ENCODE measurements at places on chromosomes 12 and 14.

GRCh38 chr14:56119201-56119981, 1.2 kb downstream of the PELI2 start:
- H3K4me1 ChIP-seq: peaks cover 7% of the 10 kb centered on the region
- DNase-seq: peak; percentile 39
- H3K27me3 ChIP-seq: peaks cover 2% of the 10 kb centered on the region
- H3K36me3 ChIP-seq: no peaks in the 10 kb centered on the region
- no peak overlapping the region for H3K27ac ChIP-seq

DNA sequence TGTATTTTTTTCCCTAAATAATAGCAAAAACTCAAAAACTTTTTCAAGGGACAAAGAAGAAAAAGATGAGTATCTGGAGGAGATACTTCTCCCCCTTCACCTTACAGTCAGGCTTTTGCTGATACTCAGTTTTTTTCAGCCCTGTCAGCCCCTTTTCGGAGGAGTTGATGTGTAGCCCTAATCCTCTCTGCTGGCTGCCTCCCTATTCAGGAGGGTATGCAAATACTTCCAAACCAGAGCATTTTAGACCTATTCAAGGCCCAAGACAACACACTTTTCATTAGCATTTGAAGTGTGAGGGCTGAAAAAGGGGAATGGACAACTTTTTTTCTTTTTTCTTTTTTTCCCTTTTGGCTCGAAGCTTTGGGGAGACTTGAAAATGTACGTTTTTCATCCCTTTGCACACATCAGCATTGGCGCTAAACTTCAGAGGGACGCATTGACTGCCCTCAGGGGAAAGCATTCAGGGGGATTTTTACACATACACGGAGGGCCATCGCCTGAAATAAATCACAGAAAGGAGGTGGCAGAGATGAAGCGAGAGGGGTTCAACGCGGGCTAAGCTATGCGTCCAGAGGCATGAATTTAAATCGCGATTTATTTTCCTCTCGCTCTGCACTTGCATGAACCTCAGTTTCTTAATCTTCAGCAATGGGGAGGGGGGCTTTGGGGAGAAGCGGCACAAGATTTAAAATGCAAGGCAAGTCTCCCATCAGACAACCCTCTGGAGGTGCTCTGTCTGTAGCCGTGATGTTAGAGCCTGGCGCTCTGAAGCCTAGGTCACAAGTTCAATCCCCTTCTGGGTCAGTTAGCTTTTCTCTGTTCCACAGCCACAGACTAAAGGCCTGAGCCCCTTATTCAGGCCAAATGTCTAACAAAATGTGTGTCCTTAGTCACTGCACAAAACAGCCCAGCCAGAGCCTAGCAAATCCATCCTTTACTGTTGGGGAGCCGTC, 86.3 kb downstream of the ASCL1 start:
- no peak overlapping the region for H3K4me3 ChIP-seq
- H3K4me1 ChIP-seq: peaks cover 10% of the 10 kb centered on the region
- no peaks in the 10 kb centered on the region for H3K36me3 ChIP-seq
- peak; percentile 48 for DNase-seq
- H3K27ac ChIP-seq: no peak overlapping the region

DNA sequence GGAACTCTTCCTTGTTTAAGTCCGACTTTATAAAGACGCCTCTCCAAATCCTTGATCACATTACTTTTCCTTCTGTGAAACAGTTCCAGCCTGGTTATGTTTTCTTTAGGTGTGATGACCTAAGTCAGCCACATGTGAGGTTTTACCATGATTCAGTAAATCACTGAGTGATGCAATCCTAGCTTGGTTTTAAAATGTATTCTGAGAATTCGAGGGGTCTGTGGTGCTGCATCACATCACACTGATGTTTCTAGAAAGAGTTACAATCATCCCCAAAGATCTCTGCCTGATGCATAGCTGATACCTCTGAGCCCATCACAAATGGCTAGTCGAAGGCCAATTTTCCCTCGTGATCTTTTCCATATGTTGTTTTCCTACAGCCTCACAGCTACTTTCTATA, 152.7 kb downstream of the ANO2 start:
- H3K27ac ChIP-seq: no peak overlapping the region
- no peaks in the 10 kb centered on the region for H3K27me3 ChIP-seq
- no peaks in the 10 kb centered on the region for H3K36me3 ChIP-seq
- no peak overlapping the region for H3K4me3 ChIP-seq
- DNase-seq: no peak
- H3K4me1 ChIP-seq: peaks cover 6% of the 10 kb centered on the region

DNA sequence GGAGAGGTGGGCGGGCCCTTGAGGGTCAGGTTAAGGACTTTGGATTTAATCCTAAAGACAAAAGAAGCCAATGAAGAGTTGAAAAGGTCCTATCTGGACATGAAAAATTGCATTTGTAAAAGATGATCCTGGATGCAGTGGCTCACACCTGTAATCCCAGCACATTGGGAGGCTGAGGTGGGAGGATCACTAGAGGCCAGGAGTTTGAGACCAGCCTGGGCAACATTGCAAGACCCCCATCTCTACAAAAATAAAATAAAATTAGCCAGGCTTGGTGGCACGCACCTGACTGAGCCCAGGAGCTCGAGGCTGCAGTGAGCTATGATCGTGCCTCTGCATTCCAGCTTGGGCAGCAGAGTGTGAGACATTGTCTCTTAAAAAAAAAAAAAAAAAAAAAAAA, 2.4 kb upstream of the SLC41A2 start:
- DNase-seq: no peak
- peaks cover 13% of the 10 kb centered on the region for H3K4me1 ChIP-seq
- no peaks in the 10 kb centered on the region for H3K36me3 ChIP-seq
- peaks cover 21% of the 10 kb centered on the region for H3K27me3 ChIP-seq
- H3K27ac ChIP-seq: no peak overlapping the region

- H3K27ac ChIP-seq: no peak overlapping the region
- no peak overlapping the region for H3K4me3 ChIP-seq
- peaks cover 3% of the 10 kb centered on the region for H3K4me1 ChIP-seq
- DNase-seq: no peak
Measured at GRCh38 chr14:95468448-95469133, 47.9 kb downstream of the SYNE3 start.

DNA sequence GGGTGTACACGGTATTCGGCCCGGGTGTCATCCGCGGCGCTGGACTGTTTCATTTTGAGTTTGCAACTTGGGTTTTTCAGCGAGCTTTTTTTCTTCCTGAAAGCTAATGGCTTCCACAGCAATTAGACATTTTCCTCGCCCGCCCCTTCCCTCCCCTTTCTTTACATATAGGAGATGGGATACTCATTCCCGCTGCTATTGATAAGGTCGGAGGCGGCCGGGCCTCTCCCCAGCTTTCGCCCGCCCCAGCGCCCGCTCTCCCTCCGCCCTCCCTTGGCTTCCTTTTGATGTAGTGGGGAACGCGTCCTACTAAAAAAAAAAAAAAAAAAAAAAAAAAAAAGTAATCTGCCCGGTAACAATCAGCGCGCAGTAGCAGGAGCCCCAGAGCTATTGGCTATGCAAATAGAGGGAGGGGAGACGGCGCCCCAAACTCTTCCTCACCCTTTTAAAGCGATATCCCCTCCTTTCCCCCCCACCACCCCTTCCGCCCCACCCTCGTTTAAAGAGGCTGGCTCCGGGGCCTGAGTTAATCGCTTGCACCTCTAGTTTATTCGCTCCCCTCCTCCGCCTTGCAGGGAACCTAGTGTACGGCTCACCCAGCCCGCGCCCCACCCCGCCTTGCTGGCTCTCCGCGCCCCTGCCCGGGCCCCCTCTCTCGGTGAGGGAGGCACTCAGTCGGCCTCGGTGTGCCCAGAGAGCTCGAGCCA, 1.7 kb upstream of the CCND2 start:
- H3K27ac ChIP-seq: peak overlapping the region; percentile 95
- H3K36me3 ChIP-seq: peaks cover 15% of the 10 kb centered on the region
- H3K27me3 ChIP-seq: peaks cover 33% of the 10 kb centered on the region
- DNase-seq: peak; percentile 84

DNA sequence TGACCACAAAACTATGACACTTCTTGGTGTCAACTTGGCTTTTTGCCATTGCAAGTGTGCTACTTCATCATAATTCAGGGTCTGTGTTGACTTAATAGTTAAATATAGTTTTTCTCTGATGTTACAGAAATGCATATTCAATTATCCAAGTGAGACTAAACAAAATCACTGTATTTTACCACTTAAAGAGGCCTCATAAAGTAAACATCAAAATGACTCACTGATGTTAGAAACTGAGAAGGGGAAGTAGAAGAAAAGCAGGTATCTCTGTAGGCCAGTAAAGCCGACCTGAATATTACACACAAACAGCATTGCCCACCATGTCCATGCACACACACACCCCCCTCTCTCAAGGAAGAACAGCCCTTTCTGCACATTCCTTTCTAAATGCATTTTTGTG, 55.4 kb downstream of the RPAP3 start:
- H3K27me3 ChIP-seq: no peaks in the 10 kb centered on the region
- H3K4me1 ChIP-seq: peaks cover 4% of the 10 kb centered on the region
- no peaks in the 10 kb centered on the region for H3K36me3 ChIP-seq
- DNase-seq: no peak

DNA sequence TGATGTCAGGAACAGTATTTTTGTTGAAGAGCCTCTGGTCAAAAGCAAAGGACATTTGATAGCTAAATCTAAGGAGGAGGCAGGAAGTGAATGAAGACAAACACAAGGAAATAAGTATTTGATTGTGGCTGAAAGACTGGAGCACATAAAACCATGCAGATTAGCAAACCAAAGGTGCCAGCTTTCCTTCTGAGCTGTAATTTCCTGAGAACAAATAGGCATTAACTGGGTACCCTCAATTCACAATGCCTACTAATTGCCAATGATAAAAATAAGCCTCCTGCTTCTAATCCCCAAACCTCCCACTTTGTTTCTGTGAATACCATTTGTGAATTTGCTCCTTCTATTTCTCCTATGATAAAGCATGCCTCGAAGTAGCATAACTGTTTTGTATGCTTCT, 1279.6 kb upstream of the USP15 start:
- H3K36me3 ChIP-seq: no peaks in the 10 kb centered on the region
- H3K4me1 ChIP-seq: peaks cover 5% of the 10 kb centered on the region
- H3K27me3 ChIP-seq: no peaks in the 10 kb centered on the region
- no peak overlapping the region for H3K27ac ChIP-seq
- no peak overlapping the region for H3K4me3 ChIP-seq

- no peaks in the 10 kb centered on the region for H3K27me3 ChIP-seq
- DNase-seq: no peak
- no peak overlapping the region for H3K4me3 ChIP-seq
- H3K4me1 ChIP-seq: peaks cover 16% of the 10 kb centered on the region
Measured at GRCh38 chr12:124479680-124480468, 87.5 kb downstream of the NCOR2 start.

- no peak for DNase-seq
- H3K4me1 ChIP-seq: no peaks in the 10 kb centered on the region
- H3K36me3 ChIP-seq: peaks cover 79% of the 10 kb centered on the region
- no peaks in the 10 kb centered on the region for H3K27me3 ChIP-seq
- no peak overlapping the region for H3K4me3 ChIP-seq
- H3K27ac ChIP-seq: no peak overlapping the region
Measured at GRCh38 chr14:91315844-91316267, 71.4 kb upstream of the GPR68 start.

- no peak overlapping the region for H3K27ac ChIP-seq
- H3K27me3 ChIP-seq: no peaks in the 10 kb centered on the region
- DNase-seq: no peak
- H3K4me3 ChIP-seq: no peak overlapping the region
- peaks cover 34% of the 10 kb centered on the region for H3K36me3 ChIP-seq
- H3K4me1 ChIP-seq: no peaks in the 10 kb centered on the region
Measured at GRCh38 chr12:110543252-110543959, 39.7 kb downstream of the PPTC7 start.

DNA sequence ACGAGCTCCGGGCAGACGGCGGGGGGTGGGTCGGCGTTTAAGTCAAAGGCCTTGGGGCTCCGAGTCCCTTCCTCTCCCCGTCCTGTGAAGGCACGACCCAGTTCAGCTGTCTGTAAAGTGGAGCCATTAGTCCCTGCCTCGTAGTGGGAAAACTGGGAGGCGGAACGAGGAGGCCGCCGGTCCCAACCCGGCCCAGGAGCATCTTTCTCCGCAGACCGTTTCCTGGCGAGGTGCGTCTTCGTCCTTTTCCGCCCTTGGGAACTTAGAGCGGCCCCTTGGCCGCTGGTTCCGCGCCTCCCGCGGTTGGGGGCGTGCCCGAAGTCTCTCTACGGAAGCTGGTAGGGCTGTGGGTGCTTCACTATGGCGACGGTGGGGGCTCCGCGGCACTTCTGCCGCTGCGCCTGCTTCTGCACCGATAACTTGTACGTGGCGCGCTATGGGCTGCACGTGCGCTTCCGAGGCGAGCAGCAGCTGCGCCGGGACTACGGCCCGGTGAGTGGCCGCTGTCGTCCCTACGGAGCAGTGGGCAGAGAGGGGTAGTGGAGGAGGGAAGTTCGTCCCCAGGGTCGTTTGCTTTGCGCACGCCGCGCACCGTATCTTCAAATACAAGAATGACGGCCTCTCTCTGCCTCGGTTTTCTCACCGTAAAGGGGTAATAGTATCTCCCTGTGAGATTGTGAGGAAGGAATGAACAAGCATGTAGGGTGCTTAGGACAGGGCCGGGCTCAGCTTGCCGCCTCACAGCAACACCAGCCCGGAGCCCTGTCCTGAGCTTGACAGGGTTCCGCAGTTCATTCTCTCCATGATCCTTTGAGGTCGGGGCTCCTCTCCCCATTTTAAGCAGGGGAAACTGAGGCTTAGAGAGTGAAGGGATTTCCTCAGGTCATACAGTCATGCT, at the start of gene OGFOD2:
OGFOD2 (plus strand) TSS at position 353 of the 898 bp plus-strand sequence; CDS start at position 361, 8 bp downstream.
- peak within 1 kb of the TSS; percentile 78 for H3K4me3 ChIP-seq
- H3K36me3 ChIP-seq: peaks cover 4% of the 10 kb centered on the region
- H3K4me1 ChIP-seq: peaks cover 18% of the 10 kb centered on the region
- no peaks in the 10 kb centered on the region for H3K27me3 ChIP-seq
- DNase-seq: peak; percentile 85

DNA sequence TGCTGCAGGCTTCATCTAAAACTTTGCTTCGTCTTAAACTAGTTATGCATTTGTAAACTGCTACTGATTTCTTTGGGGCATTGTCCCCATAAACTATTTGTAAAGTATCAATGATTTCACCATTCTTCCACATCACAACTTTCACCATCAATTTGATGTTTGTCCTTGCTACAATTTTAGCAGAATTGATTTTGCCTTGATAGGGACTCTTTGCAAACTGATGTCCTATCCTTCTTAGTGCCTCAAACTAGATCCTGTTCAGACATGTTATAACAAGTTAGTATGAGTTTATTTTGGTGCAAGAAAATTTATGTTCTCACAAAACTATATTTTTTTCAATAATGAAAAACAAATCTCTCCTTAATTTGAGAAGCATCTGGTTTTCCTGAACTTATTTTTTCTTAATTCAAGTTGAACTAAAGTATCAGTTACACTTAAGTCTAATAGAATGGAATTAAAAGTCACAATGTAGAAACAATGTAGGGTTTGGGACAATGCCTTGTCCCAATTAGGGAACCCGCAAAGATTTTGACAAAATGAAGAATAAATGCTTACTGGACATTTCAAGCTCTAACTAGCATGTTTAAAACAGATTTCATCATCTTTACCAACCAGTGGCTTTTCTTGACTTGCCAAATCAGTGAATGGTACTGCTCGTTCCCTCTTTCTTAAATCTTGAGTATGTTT, 10.1 kb upstream of the ARID4A start:
- H3K36me3 ChIP-seq: peaks cover 100% of the 10 kb centered on the region
- no peaks in the 10 kb centered on the region for H3K4me1 ChIP-seq
- no peak for DNase-seq
- H3K27ac ChIP-seq: no peak overlapping the region

GRCh38 chr14:57485635-57486034, 8.0 kb downstream of the CCDC198 start:
- H3K4me3 ChIP-seq: no peak overlapping the region
- no peaks in the 10 kb centered on the region for H3K36me3 ChIP-seq
- H3K4me1 ChIP-seq: no peaks in the 10 kb centered on the region
- H3K27me3 ChIP-seq: no peaks in the 10 kb centered on the region
- no peak for DNase-seq

All from neuronal stem cell (in vitro differentiated cells).